ENCODE measurements at places on chromosomes 7 and 10. TPM values are rescaled to one million over a fixed set of nuclear protein-coding genes. Genes with fewer than 3 reads are reported as not detected.

Gene UMAD1
- 20.2 TPM for total RNA-seq

DNA sequence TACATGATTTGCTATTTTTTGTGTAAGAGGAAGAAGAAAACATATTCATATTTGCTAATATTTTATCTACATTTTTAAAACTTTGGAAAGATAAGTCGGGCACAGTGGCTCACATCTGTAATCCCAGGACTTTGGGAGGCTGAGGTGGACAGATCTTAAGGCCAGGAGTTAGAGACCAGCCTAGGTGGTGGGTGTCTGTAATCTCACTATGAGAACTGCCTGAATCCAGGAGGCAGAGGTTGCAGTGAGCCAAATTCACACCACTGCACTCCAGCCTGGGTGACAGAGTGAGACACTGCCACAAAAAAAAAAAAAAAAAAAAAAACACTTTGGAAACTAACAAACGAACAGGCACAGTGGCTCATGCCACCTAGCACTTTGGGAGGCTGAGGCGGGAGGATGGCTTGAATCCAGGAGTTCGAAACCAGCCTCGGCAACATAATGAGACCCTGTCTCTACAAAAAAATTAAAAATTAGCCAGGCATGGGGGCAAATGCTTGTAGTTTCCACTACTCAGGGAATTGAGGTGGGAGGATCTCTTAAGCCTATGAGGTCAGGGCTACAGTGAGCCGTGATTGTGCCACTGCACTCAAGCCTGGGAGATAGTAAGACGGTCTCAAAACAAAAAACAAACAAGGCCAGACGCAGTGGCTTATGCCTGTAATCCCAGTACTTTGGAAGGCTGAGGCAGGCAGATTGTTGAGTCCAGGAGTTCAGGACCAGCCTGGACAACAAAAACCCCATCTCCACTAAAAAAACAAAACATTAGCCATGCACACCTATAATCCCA, 25.6 kb downstream of the HERC4 start:
- peaks cover 6% of the 10 kb centered on the region for H3K36me3 ChIP-seq
- H3K27ac ChIP-seq = no peak overlapping the region
- no peak overlapping the region for H3K4me3 ChIP-seq
- no peaks in the 10 kb centered on the region for H3K27me3 ChIP-seq

Gene CAV1
- 377 TPM for total RNA-seq

GRCh38 chr7:87001214-87001613, 58.2 kb downstream of the ELAPOR2 start:
- no peak overlapping the region for H3K27ac ChIP-seq
- H3K36me3 ChIP-seq = no peaks in the 10 kb centered on the region
- H3K4me3 ChIP-seq = no peak overlapping the region

- no peak overlapping the region for H3K4me3 ChIP-seq
- H3K36me3 ChIP-seq = no peaks in the 10 kb centered on the region
- no peak overlapping the region for H3K27ac ChIP-seq
- DNase-seq = no peak
- peaks cover 46% of the 10 kb centered on the region for H3K27me3 ChIP-seq
- H3K4me1 ChIP-seq = no peaks in the 10 kb centered on the region
Observed at GRCh38 chr7:157633465-157634185, 296.8 kb downstream of the DNAJB6 start.

- H3K4me1 ChIP-seq = peaks cover 15% of the 10 kb centered on the region
- H3K4me3 ChIP-seq = peak overlapping the region; percentile 84
- DNase-seq = peak; percentile 37
- peak overlapping the region; percentile 88 for H3K27ac ChIP-seq
Observed at GRCh38 chr7:75915416-75916156, 631 bp downstream of the POR start.

Gene VSTM4
- total RNA-seq = 13.2 TPM

Gene FFAR4
- 4.0 TPM for total RNA-seq
